Smooth muscle cell of bladder (primary cell): ENCODE measurements at places on chromosomes 12 and 14. TPM values are rescaled to one million over a fixed set of nuclear protein-coding genes. Genes with fewer than 3 reads are reported as not detected.

Gene C12orf42
- not detected in 2 replicates for total RNA-seq

Gene GPR135
- total RNA-seq = 2.1 and 3.2 TPM in 2 replicates

Gene GZMH
- not detected in 2 replicates for total RNA-seq

Gene PROX2
- total RNA-seq = not detected in 2 replicates

Gene BCL7A
- 2.4 and 3.7 TPM in 2 replicates for total RNA-seq

Gene TMEM253
- total RNA-seq = not detected in 2 replicates

Gene BRAP
- total RNA-seq = 15.1 and 22.8 TPM in 2 replicates

Gene KRT6C
- total RNA-seq = not detected in 2 replicates

Gene NOS1
- under 0.01 TPM in 1 of 2 replicates, not detected in the other for total RNA-seq

Gene IQSEC3
- 1.4 and 1.6 TPM in 2 replicates for total RNA-seq

Gene MAP3K9
- total RNA-seq = 0.09 and 0.14 TPM in 2 replicates

Gene ADAMTS20
- under 0.01 TPM in 1 of 2 replicates, not detected in the other for total RNA-seq

Gene SLC39A2
- under 0.01 and 0.09 TPM in 2 replicates for total RNA-seq

Gene OTOGL
- total RNA-seq = 0.09 and 0.14 TPM in 2 replicates

Gene ZFHX2
- 0.14 and 0.28 TPM in 2 replicates for total RNA-seq

Gene CSRP2
- total RNA-seq = 25.5 and 46.4 TPM in 2 replicates

Gene CLEC4D
- not detected in 2 replicates for total RNA-seq

Gene PLEKHG7
- total RNA-seq = not detected in 2 replicates

Gene CACNA2D4
- total RNA-seq = 0.43 and 0.55 TPM in 2 replicates

Gene LRP1-AS
- not detected in 2 replicates for total RNA-seq

Gene CCDC198
- not detected in 2 replicates for total RNA-seq

Gene KRT5
- 1.3 and 2.3 TPM in 2 replicates for total RNA-seq

Gene TNS2
- total RNA-seq = 23.2 and 37.3 TPM in 2 replicates

Gene PYGL
- 78.5 and 100 TPM in 2 replicates for total RNA-seq

Gene RAD9B
- total RNA-seq = 0.14 and 0.46 TPM in 2 replicates

Gene KCNC2
- total RNA-seq = not detected in 2 replicates

Gene KIF5A
- total RNA-seq = 0.09 and 0.14 TPM in 2 replicates

Gene TBC1D30
- 0.18 and 0.28 TPM in 2 replicates for total RNA-seq

Gene TPH2
- not detected in 2 replicates for total RNA-seq

Gene FOXA1
- total RNA-seq = 0.09 TPM in 1 of 2 replicates, not detected in the other
